ENCODE measurements at places on chromosomes 5 and 9. TPM values are rescaled to one million over a fixed set of nuclear protein-coding genes. Genes with fewer than 3 reads are reported as not detected.

- H3K27me3 ChIP-seq = no peaks in the 10 kb centered on the region
- H3K4me3 ChIP-seq = no peak overlapping the region
- H3K36me3 ChIP-seq = no peaks in the 10 kb centered on the region
- H3K4me1 ChIP-seq = no peaks in the 10 kb centered on the region
- H3K27ac ChIP-seq = no peak overlapping the region
Measured at GRCh38 chr5:118468085-118468484, 520.3 kb downstream of the DTWD2 start.

DNA sequence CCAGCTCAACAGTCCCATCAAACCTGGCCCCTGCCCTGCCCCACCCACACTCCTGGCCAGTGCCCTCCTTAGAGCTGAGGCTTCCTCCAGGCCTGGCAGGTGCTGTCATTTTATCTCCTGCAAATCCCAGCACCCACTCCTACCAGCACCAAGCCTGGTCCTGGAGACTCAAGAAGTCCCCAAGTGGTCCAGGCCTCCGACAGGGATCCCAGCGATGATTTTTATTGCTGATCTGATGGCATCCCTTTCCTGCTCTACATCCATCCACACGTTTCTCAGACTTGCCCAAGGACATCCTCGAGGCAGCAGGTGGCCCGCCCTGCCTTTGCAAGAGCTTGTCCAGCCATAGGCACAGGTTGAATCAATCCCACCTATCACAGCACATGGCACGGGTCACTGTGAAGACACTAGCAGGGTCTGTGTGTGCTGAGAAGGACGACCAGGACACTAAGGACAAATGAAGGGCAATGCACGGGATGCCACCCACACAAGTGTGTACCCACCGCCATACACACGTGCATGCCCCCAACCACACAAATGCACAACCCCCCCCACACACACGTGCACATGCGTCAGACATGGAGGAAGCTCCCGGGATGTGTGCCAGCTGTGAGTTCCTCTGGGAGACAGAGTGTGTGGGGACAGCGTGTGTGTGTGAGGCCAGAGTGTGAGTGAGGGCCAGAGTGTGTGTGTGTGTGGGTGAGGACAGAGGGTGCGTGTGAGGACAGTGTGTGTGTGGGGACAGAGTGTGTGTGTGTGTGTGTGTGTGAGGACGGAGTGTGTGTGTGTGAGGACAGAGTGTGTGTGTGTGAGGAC lies 62.4 kb upstream of the UBAC1 start:
- H3K4me3 ChIP-seq = no peak overlapping the region
- no peaks in the 10 kb centered on the region for H3K27me3 ChIP-seq
- peak; percentile 53 for DNase-seq
- H3K4me1 ChIP-seq = peaks cover 10% of the 10 kb centered on the region
- H3K27ac ChIP-seq = peak overlapping the region; percentile 61

- H3K27me3 ChIP-seq = no peaks in the 10 kb centered on the region
- no peaks in the 10 kb centered on the region for H3K4me1 ChIP-seq
Measured at GRCh38 chr9:89595646-89596045, 9.2 kb upstream of the GADD45G start.

- DNase-seq = no peak
- no peaks in the 10 kb centered on the region for H3K36me3 ChIP-seq
- H3K4me3 ChIP-seq = no peak overlapping the region
- no peaks in the 10 kb centered on the region for H3K4me1 ChIP-seq
Measured at GRCh38 chr5:124669956-124670721, 76.3 kb downstream of the ZNF608 start.

DNA sequence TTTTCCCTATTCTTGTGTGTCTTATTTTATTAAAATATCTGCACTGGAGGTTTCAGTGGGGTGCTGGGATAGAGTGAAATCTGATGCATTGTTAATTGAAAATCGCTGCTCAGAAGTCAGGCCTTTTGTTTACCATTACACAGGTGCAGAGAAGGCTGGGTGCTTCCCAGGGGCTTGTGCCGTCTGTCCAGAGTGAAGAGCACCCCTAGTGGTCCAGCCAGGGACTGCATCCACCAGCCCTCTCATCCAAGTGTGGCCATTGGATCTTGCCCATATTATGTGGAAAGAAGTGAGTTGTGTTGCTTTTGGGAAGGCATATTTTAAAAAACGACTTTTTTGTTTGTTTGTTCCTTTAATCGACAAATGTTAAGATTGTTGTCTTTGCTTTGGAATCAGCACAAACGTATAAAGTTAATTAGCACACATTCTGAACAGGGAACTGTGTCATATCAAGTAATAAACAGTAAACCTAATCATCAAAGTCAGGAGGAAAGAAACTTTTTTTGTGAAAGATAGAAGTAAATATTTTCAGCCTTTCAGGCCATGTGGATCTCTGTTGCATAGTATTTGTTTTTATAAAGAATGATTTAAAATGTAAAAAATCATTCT lies 315.6 kb downstream of the MTRR start:
- H3K36me3 ChIP-seq = no peaks in the 10 kb centered on the region
- no peak overlapping the region for H3K27ac ChIP-seq
- no peak overlapping the region for H3K4me3 ChIP-seq
- no peak for DNase-seq

DNA sequence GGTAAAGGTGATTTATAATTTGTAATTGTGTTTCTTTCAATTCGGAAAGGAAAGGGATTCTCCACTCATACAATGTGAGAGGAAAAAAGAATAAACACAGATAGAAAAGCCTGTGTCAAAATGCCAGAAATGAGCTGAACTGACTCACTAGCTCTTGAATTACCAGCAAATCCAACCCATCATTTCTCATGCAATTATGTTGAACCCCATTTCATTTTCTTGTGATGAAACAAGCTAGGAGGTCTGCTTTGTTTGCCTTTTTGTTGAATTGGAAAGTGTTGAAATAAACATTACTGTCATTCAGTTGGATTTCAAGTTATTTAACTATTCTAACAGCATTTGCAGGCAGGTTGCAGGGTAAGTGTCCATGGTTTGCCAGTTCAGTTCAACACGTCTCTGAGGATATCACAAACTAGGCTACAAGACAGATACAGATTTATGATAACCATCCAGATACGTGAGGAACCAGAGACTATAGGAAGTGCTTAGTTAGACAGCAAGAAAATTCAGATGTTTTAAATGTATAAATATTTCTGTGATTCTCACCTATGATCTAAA lies 547.2 kb downstream of the MAT2B start:
- DNase-seq = no peak
- H3K4me3 ChIP-seq = no peak overlapping the region
- no peak overlapping the region for H3K27ac ChIP-seq
- no peaks in the 10 kb centered on the region for H3K27me3 ChIP-seq

DNA sequence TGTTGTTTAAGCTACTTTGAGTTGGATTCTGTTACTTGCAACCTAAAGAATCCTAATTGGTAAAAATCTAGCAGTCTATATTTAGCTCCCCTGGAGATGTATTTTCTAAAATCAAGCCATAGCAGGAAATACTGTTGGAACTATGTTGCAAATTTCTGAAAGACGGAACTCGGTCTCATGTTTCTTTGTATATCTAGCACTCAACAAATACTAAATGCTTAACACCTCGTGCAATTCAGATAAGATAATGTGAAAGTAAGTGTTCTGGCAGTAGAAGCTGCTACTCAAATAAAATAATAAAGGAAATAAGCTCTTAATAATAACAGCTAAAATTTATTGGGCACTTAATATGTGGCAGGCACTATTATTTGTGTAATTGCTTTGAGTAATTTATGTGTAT lies 10.9 kb upstream of the PRELID2 start:
- no peak for DNase-seq
- H3K27me3 ChIP-seq = no peaks in the 10 kb centered on the region
- no peaks in the 10 kb centered on the region for H3K36me3 ChIP-seq
- no peaks in the 10 kb centered on the region for H3K4me1 ChIP-seq

DNA sequence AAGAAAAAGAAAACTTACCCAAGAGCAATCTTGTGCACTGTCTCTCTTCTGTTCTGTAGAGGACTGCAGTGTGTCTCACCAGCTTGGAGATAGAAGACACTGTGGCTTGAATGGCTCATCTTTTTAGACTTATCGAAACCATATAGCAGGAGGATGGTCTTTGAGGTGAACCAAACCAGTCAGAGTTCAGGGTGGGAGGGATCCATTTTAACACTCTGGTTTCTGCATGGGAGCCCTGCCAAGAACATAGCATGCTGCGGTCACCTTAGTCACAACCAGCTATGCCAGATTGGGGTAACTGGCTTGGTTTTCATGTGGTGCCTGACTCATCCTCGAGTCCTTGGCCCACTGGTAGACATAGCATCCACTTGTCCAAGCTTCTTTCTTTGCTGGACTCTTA lies 135.1 kb downstream of the PAPPA start:
- H3K4me3 ChIP-seq = no peak overlapping the region
- no peaks in the 10 kb centered on the region for H3K4me1 ChIP-seq
- no peaks in the 10 kb centered on the region for H3K36me3 ChIP-seq
- H3K27ac ChIP-seq = no peak overlapping the region
- no peak for DNase-seq
- no peaks in the 10 kb centered on the region for H3K27me3 ChIP-seq

- H3K36me3 ChIP-seq = no peaks in the 10 kb centered on the region
- H3K4me1 ChIP-seq = peaks cover 10% of the 10 kb centered on the region
Measured at GRCh38 chr5:32709750-32710549, 1.2 kb upstream of the NPR3 start.

GRCh38 chr9:20760246-20760891 lies 76.3 kb downstream of the FOCAD start:
- H3K27ac ChIP-seq = no peak overlapping the region
- no peak for DNase-seq
- H3K4me1 ChIP-seq = no peaks in the 10 kb centered on the region
- no peaks in the 10 kb centered on the region for H3K27me3 ChIP-seq
- no peaks in the 10 kb centered on the region for H3K36me3 ChIP-seq
- no peak overlapping the region for H3K4me3 ChIP-seq

- no peaks in the 10 kb centered on the region for H3K4me1 ChIP-seq
- no peak for DNase-seq
- H3K4me3 ChIP-seq = no peak overlapping the region
- peaks cover 45% of the 10 kb centered on the region for H3K36me3 ChIP-seq
- H3K27me3 ChIP-seq = no peaks in the 10 kb centered on the region
Measured at GRCh38 chr5:138944527-138945322, 69.6 kb upstream of the LRRTM2 start.

GRCh38 chr5:4758550-4758949 lies 381.6 kb upstream of the ADAMTS16 start:
- H3K27ac ChIP-seq = no peak overlapping the region
- H3K36me3 ChIP-seq = no peaks in the 10 kb centered on the region
- H3K4me1 ChIP-seq = no peaks in the 10 kb centered on the region
- H3K27me3 ChIP-seq = no peaks in the 10 kb centered on the region
- DNase-seq = no peak

DNA sequence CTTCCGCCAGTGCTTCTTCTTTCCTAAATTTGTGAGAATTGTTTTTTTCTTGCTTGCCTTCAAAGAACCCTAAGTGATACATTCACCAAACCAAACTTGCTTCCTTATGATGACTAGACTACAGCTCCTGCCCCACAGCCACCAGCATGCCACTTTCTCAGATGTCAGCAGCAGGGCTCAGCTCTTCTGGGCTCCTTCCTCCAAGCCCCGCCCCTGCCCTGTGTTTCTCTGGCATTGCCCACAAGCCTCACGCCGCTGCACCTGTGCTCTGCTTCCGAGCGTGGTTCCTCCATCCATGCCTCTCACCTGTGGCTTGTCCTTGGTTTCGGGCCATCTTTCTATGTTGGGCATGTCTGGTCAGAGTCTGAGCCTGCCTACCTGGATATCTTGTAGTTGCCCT lies 10.6 kb downstream of the UNC5A start:
- H3K27me3 ChIP-seq = peaks cover 63% of the 10 kb centered on the region
- H3K4me1 ChIP-seq = peaks cover 14% of the 10 kb centered on the region
- no peak for DNase-seq
- no peak overlapping the region for H3K27ac ChIP-seq

GRCh38 chr5:31733371-31733770 lies 94.4 kb downstream of the PDZD2 start:
- DNase-seq = no peak
- H3K4me3 ChIP-seq = no peak overlapping the region
- H3K27me3 ChIP-seq = no peaks in the 10 kb centered on the region
- H3K4me1 ChIP-seq = peaks cover 3% of the 10 kb centered on the region

GRCh38 chr9:16484744-16485143 lies 385.7 kb downstream of the BNC2 start:
- no peak overlapping the region for H3K27ac ChIP-seq
- no peaks in the 10 kb centered on the region for H3K27me3 ChIP-seq
- H3K36me3 ChIP-seq = no peaks in the 10 kb centered on the region
- H3K4me1 ChIP-seq = peaks cover 24% of the 10 kb centered on the region

- peak overlapping the region; percentile 77 for H3K27ac ChIP-seq
- H3K4me3 ChIP-seq = no peak overlapping the region
- H3K4me1 ChIP-seq = peaks cover 5% of the 10 kb centered on the region
- no peak for DNase-seq
- H3K27me3 ChIP-seq = no peaks in the 10 kb centered on the region
- no peaks in the 10 kb centered on the region for H3K36me3 ChIP-seq
Measured at GRCh38 chr5:14181299-14181968, 38.3 kb downstream of the TRIO start.

- no peaks in the 10 kb centered on the region for H3K36me3 ChIP-seq
- DNase-seq = no peak
- no peaks in the 10 kb centered on the region for H3K4me1 ChIP-seq
Measured at GRCh38 chr5:83107692-83108420, 30.5 kb downstream of the XRCC4 start.

- no peak overlapping the region for H3K27ac ChIP-seq
- no peak for DNase-seq
- H3K4me3 ChIP-seq = no peak overlapping the region
- no peaks in the 10 kb centered on the region for H3K27me3 ChIP-seq
- H3K4me1 ChIP-seq = no peaks in the 10 kb centered on the region
- no peaks in the 10 kb centered on the region for H3K36me3 ChIP-seq
Measured at GRCh38 chr9:76218117-76218885, 175.9 kb downstream of the RFK start.

DNA sequence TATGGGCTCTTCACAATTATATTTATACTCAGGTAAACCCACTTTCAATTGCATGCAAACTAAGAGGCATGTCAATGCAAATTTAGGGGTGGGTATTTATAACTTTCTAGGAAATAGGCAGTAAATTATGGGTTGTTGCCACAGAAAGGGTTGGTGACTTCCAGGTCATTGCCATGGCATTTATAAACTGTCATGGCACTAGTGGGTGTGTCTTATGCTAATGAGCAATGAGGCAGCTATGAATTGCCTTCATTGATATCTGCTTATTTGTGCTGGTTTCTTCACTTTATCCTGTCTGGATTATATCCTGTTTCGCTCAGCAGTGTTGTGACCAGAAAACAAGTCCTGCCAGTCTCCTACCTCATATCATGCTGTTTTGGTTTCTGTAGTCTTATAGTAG lies 597.3 kb upstream of the DAB2 start:
- H3K27ac ChIP-seq = no peak overlapping the region
- no peaks in the 10 kb centered on the region for H3K27me3 ChIP-seq

Gene TMEM252
- not detected for total RNA-seq

Gene SLC36A3
- not detected for total RNA-seq

Gene FOXD4L6
- not detected for total RNA-seq
